Large intestine (tissue), 12 donors: ENCODE measurements at places on chromosomes 2 and 18. TPM values are rescaled to one million over a fixed set of nuclear protein-coding genes. Genes with fewer than 3 reads are reported as not detected.

- DNase-seq, result no peak
Measured at GRCh38 chr2:83481436-83481835, 977.6 kb downstream of the SUCLG1 start.

The IL1RL1 gene
- 0.46 TPM for polyA plus RNA-seq

The GFPT1 gene
- 46.4 TPM for polyA plus RNA-seq

The SERPINB10 gene
- polyA plus RNA-seq, result not detected

The PCARE gene
- 0.01 TPM for polyA plus RNA-seq

The SPEG gene
- 35.1 TPM for polyA plus RNA-seq

The OR6B2 gene
- polyA plus RNA-seq, result not detected
